Hepatocyte (in vitro differentiated cells): ENCODE measurements at places on chromosomes 6 and 20.
A peak's percentile ranks its signal among the peaks of the same experiment; 100 is the strongest.

GRCh38 chr6:167552961-167553735 is 228.3 kb downstream of the TTLL2 start:
- H3K27me3 ChIP-seq, result no peaks in the 10 kb centered on the region
- no peak for DNase-seq
- peaks cover 9% of the 10 kb centered on the region for H3K4me1 ChIP-seq
- no peak overlapping the region for H3K27ac ChIP-seq
- no peak overlapping the region for H3K4me3 ChIP-seq
- H3K36me3 ChIP-seq, result no peaks in the 10 kb centered on the region

DNA sequence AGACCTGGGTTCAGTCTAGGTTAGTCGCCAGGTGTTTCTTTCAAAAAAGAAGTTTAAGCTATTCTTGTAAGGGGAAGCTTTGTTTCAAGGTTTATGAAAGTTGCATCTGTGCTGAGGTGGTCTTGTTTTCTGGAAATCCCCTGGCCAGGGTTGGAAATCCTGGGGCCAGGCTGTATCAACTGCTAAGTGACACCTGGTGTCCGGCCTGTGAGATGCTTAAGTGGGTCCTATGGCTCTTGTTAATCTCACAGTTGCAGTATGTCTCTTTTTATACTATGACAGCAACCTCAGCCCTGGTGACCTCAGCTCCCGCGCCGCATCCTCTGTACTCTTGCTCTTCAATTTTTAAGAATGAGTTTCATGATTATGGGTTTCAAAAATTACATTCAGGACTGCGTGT is 72.0 kb downstream of the CHMP4B start:
- H3K4me3 ChIP-seq, result no peak overlapping the region
- no peak for DNase-seq
- H3K27me3 ChIP-seq, result no peaks in the 10 kb centered on the region
- H3K4me1 ChIP-seq, result no peaks in the 10 kb centered on the region

- H3K36me3 ChIP-seq, result no peaks in the 10 kb centered on the region
- no peak overlapping the region for H3K4me3 ChIP-seq
- peaks cover 12% of the 10 kb centered on the region for H3K4me1 ChIP-seq
These were observed 4.0 kb upstream of the FAM110A start for GRCh38 chr20:829551-829950.

DNA sequence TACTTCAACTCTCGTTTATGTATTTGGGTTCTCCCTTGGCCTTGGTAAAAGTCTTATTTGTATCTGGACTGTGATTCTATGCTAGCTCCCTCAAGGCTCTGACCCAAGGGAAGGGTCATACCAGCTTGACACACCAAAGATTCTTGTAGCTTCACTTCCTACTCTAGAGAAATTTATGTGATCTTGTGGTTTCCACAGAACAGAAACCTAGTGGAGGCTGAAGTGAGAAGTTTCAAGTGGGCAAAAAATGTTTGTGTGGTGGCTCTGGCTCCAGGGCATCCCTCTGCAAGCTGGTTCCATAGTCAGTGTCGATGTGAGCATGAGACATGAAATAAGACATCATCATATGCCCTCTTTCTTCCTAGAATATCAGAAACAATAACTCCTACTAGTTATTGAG is 48.1 kb upstream of the TNFRSF21 start:
- no peaks in the 10 kb centered on the region for H3K4me1 ChIP-seq
- H3K27me3 ChIP-seq, result no peaks in the 10 kb centered on the region
- H3K4me3 ChIP-seq, result no peak overlapping the region
- H3K36me3 ChIP-seq, result no peaks in the 10 kb centered on the region

DNA sequence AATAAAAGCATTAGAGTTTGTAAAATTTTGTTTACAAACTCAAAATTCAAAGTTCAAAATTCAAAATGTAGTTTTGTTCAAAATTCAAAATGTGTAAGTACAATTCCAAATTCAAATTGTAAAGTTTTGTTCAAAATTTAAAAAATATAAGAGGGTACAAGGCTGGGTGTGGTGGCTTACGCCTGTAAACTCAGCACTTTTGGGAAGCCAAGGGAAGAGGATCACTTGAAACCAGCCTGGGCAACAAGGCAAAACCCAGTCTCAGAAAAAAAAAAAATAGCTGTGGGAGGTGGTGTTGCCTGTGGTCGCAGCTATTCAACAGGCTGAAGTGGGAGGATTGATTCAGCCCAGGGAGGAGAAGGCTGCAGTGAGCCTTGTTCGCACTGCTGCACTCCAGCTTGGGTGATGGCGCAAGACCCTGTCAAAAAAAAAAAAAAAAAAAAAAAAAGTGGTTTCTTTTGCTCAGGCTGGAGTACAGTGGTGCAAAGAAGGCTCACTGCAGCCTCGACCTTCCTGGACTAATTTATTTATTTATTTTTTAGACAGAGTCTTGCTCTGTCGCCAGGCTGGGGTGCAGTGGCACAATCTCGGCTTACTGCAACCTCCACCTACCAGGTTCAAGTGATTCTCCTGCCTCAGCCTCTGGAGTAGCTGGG is 5.4 kb upstream of the ZBTB12 start:
- no peaks in the 10 kb centered on the region for H3K36me3 ChIP-seq
- H3K27me3 ChIP-seq, result no peaks in the 10 kb centered on the region
- no peak overlapping the region for H3K4me3 ChIP-seq
- H3K4me1 ChIP-seq, result peaks cover 10% of the 10 kb centered on the region
- H3K27ac ChIP-seq, result no peak overlapping the region
- DNase-seq, result no peak

DNA sequence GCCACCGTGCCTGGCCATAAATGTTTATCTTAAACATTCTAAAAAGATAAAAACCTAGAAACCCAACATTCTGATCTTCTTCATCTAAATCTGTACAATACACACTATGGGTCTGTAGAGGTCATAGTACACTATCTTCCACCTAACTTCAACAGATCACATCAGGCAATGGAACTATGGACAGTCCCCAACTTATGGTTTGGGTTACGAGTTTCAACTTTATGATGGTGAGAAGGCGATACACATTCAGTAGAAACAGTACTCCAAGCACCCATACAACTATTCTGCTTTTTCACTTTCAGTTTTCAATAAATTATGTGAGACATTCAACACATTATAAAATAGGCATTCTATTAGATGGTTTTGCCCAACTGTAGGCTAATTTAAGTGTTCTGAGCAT is 23.1 kb downstream of the FKBP5 start:
- H3K4me3 ChIP-seq, result no peak overlapping the region
- no peaks in the 10 kb centered on the region for H3K27me3 ChIP-seq
- no peaks in the 10 kb centered on the region for H3K4me1 ChIP-seq
- no peaks in the 10 kb centered on the region for H3K36me3 ChIP-seq
- no peak for DNase-seq

DNA sequence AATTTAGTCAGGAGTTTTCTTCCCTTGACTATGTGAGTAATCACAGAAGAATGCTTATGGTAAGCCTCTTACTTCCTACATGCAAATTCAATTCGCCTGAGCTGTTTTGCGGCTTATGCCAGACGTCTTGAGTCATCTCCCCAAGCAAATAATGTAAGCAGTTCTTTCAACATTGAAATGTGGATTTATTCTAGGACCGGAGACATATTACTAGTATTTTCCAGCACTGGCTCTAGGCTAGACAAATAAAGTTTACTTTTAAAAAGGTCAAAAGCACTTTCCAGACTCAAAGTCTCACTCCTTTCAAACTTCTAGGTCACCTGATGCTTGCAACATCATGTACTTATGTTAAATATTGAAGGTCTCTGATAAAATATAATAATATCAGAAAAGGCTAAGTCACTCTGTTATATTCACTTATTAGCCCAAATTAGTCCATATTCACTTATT is 38.1 kb upstream of the NOX3 start:
- no peaks in the 10 kb centered on the region for H3K36me3 ChIP-seq
- DNase-seq, result peak; percentile 81
- peak overlapping the region; percentile 76 for H3K27ac ChIP-seq
- H3K4me3 ChIP-seq, result no peak overlapping the region

DNA sequence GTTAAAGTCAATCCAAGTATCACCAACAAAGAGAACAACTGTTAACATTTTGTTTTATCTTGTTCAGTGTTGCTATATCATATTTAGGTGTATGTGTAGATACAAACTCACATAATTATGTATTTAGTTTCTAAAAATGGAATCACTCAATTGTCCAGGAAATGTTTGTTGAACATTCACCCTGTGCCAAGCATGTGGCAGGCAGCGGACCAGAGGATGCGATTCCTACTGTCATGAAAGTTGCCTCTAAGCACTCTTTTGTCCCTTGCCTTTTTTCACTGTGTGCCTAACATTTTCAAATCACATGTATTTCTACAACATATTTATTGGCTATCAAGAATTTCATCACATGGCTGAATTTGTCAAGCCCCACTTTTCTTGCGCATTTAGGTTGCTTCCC is 16.9 kb upstream of the TGM2 start:
- no peaks in the 10 kb centered on the region for H3K36me3 ChIP-seq
- H3K27me3 ChIP-seq, result no peaks in the 10 kb centered on the region
- H3K4me1 ChIP-seq, result no peaks in the 10 kb centered on the region

GRCh38 chr6:139732451-139732850 is 358.0 kb upstream of the CITED2 start:
- no peaks in the 10 kb centered on the region for H3K4me1 ChIP-seq
- H3K36me3 ChIP-seq, result no peaks in the 10 kb centered on the region
- H3K4me3 ChIP-seq, result no peak overlapping the region
- H3K27ac ChIP-seq, result no peak overlapping the region

DNA sequence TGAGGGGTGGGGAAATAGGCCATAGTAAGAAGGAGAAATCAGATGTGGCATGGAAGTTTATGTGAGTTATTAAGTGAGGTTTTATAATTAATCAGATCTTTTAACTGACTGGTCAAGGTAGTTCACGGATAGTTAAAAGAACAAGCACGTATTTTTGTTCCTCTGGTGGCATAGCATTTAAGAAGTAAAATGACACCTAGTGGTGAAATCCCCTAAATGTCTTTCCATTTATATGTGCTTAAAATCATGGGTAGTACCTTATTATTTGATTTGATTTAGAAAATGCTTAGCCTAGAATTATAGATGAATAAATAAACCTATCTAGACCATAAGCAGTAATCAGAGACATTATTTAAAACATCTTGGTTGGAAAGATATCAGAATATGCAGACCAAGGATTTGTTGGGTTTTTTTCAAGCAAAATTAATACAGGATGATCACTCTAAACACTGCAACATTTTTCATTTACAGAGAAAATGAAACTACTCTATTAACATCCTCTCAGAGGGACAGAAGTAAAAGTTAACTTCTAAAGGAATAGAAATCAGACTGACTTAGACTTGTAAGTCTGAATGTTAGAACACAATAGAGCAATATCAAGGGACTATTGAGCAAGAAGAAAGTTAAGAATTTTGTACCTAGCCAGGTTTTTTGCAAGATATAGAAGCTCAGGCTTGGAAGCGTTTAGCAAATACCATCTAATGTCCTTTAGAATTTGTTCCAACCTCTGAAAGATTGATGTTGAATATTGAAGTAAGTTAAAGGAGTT is 81.1 kb downstream of the STXBP5 start:
- DNase-seq, result peak; percentile 55
- H3K36me3 ChIP-seq, result no peaks in the 10 kb centered on the region
- H3K27me3 ChIP-seq, result no peaks in the 10 kb centered on the region
- peaks cover 9% of the 10 kb centered on the region for H3K4me1 ChIP-seq
- H3K4me3 ChIP-seq, result no peak overlapping the region

DNA sequence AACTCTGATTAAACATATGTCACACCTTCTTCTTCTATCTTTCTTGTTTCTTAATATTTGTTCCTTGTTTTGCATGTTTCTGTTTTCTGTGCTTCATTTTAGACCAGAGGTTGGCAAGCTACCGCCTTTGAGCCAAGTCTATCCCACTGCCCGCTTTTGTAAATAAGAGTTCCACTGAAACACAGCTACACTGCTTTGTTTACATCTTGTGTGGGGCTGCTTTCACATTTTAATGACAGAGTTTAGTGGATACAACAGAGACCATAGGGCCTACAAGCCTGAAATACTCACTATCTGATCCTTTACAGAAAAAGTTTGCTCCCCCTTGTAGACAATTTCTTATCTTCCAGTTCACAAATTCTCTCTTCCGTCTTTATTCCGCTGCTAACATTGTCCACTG is 109.4 kb upstream of the SPACA1 start:
- H3K27ac ChIP-seq, result no peak overlapping the region
- DNase-seq, result no peak
- H3K27me3 ChIP-seq, result no peaks in the 10 kb centered on the region
- no peaks in the 10 kb centered on the region for H3K4me1 ChIP-seq

DNA sequence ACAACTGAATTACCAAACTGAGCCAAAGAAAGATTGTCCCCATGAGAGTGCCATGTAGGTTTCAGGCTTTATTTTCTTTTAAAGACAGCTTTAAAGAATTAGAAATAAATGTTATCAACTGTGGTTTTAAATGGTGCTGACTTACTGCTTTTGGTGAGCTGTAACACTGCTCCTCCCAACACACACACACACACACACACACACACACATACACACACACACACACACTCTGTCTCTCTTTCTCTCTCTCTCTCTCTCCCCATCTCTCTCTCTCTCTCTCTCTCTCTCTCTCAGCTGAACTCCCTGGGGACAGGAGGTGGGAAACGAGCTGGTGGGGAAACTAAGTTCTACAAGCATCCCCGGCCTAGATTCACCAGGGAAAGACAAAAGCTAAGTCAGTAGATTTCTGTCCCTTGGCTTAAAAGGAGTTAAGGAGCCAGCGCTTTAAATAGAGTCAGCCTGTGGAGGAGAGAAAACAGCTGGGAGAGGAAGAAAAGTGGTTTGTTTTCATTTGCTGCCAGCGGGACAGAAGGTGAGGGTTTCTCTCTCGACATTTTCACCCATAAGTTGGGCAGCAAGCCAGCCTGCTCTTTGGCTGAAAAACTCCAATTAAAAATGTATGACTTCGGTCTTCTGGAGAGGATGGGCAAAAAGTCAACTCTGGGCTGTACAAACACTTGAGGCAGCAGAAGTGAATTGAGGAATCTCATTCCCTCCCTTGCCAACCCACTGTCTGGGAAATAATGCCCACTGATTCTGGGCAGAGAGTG is 27.4 kb downstream of the CBLN4 start:
- no peak overlapping the region for H3K4me3 ChIP-seq
- no peaks in the 10 kb centered on the region for H3K4me1 ChIP-seq
- no peak overlapping the region for H3K27ac ChIP-seq
- no peaks in the 10 kb centered on the region for H3K36me3 ChIP-seq
- H3K27me3 ChIP-seq, result no peaks in the 10 kb centered on the region
- DNase-seq, result no peak

DNA sequence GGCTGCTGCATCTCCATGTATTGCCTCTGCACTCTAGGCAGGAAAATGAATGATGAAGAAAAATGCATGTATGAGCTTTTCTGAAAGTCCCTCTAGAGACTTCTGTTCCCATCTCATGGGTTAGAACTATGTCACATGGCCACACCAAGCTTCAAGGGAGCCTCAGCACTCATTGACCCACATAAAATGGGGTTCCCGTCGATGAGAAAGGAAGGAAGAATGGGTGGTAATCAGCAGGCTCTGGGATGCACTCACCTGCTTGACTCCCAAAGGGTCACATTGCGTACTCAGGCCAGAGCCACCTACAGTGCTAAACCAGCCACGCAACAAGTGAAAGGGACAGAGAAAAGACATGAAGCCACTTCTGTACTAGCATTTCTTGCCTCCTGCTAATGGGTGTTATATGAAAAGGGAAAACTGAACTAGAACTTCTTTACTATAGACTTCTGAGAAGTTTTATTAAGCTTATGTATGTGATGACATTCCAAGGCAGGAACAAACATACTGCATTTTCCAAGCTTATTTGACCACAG is 95.8 kb upstream of the GCM1 start:
- no peak overlapping the region for H3K27ac ChIP-seq
- no peaks in the 10 kb centered on the region for H3K36me3 ChIP-seq
- peaks cover 7% of the 10 kb centered on the region for H3K4me1 ChIP-seq
- no peak for DNase-seq
- H3K4me3 ChIP-seq, result no peak overlapping the region
- no peaks in the 10 kb centered on the region for H3K27me3 ChIP-seq
